ENCODE measurements at places on chromosomes 4 and X. TPM values are rescaled to one million over a fixed set of nuclear protein-coding genes. Genes with fewer than 3 reads are reported as not detected.
A peak's percentile ranks its signal among the peaks of the same experiment; 100 is the strongest.

GRCh38 chr4:20787940-20788665 lies 87.8 kb downstream of the PACRGL start:
- H3K27me3 ChIP-seq: no peaks in the 10 kb centered on the region
- no peak for DNase-seq
- no peaks in the 10 kb centered on the region for H3K36me3 ChIP-seq
- H3K4me3 ChIP-seq: no peak overlapping the region
- no peak overlapping the region for H3K27ac ChIP-seq

DNA sequence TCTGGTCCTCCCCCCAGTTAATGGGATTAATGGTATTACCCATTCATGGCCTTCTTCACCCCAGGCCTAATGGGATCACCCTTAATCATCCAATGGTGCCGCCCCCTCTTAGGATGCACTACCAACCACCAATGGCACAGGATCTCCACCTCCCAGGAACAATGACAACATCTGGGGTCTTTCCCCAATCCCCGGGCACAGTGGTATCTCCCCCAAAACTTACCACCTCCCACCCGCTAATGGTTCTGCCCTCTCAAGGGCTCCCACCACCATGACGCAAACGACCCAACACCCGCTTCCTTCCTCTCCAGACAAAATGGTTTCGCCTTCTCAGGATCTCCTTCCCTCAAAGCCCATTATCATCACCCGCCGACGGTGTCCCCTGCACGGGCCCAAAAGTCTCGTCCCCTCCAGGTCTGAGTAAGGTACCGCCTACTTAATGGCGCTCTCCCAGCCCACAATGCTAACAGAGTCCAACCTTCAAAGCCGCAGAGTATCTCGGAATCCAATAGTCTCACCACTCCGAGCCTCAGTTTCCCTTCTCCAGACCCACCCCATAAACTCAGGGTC lies 458 bp downstream of the GRIPAP1 start:
- H3K27me3 ChIP-seq: no peaks in the 10 kb centered on the region
- H3K4me1 ChIP-seq: no peaks in the 10 kb centered on the region
- H3K4me3 ChIP-seq: peak overlapping the region; percentile 50
- DNase-seq: no peak
- peaks cover 24% of the 10 kb centered on the region for H3K36me3 ChIP-seq

DNA sequence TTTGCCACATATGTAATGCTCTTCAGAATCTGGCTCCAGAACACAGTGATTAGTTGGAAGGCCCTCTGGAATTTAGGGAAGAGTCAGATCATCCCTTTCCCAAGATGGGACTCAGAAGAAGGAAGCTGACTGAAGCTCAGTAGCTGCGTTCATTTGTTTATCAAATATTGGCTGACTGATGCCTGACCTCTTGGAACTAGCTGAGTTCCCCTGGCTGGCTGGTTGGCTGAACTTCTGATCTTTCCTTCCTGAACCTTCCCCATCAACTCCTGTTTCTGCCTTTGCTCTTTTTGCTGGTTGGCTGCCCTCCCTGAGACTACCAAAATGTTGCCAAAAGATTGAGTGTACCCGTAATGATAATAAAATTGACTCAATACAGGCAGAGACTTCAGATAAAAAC lies 866.5 kb upstream of the INTU start:
- no peaks in the 10 kb centered on the region for H3K36me3 ChIP-seq
- DNase-seq: peak; percentile 29
- no peak overlapping the region for H3K4me3 ChIP-seq
- H3K27ac ChIP-seq: no peak overlapping the region

- no peaks in the 10 kb centered on the region for H3K4me1 ChIP-seq
- no peak overlapping the region for H3K27ac ChIP-seq
- H3K4me3 ChIP-seq: no peak overlapping the region
- no peak for DNase-seq
Measured at GRCh38 chr4:86141161-86141560, 218.7 kb downstream of the MAPK10 start.

DNA sequence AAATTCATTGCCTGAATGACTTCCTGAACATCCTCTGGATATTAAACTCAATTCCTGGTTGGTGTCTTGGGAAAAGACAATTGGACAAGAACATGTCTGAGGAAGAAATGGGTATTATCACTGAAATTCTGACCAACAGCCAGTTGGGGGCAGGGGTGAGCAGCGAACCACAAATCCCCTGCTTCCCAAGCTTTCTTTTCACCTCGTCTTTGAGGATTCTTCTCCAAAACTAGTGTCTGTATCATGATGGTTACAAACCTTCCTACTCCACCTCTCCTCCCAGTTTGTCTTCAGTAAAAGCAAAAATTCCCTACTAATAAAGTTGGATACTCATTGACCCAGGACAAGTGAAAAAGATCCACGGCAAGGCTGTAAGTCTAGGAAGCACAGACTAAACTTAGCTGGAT lies 48.3 kb upstream of the WDR1 start:
- H3K27me3 ChIP-seq: no peaks in the 10 kb centered on the region
- no peak overlapping the region for H3K27ac ChIP-seq
- no peaks in the 10 kb centered on the region for H3K36me3 ChIP-seq
- H3K4me3 ChIP-seq: no peak overlapping the region
- DNase-seq: no peak

DNA sequence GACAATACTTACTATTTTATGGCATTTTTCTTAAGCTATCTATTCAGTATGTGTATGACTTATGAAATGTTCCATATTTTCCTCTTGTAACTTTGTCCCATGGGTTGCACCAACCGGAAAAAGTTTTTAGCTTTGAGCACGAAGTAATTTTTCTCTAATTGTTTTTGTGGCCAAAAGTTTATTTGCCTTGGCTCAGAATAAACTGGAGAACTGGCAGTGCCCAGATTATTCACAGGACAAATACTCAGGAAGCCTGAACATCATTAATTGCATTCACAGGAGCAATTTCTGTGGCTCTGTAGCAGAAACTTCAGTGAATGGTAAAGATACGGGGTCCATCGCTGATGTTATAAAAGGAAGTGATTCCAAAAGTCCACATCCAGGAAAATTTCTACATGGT lies 184.5 kb downstream of the ARHGAP10 start:
- no peak overlapping the region for H3K27ac ChIP-seq
- H3K4me3 ChIP-seq: no peak overlapping the region
- DNase-seq: no peak

GRCh38 chrX:9231491-9231890 lies 197.6 kb upstream of the FAM9B start:
- H3K27me3 ChIP-seq: no peaks in the 10 kb centered on the region
- no peak overlapping the region for H3K4me3 ChIP-seq
- H3K36me3 ChIP-seq: no peaks in the 10 kb centered on the region

GRCh38 chr4:106695501-106696262 lies 327.1 kb upstream of the GIMD1 start:
- no peaks in the 10 kb centered on the region for H3K36me3 ChIP-seq
- no peaks in the 10 kb centered on the region for H3K27me3 ChIP-seq
- no peak overlapping the region for H3K4me3 ChIP-seq
- H3K4me1 ChIP-seq: no peaks in the 10 kb centered on the region

DNA sequence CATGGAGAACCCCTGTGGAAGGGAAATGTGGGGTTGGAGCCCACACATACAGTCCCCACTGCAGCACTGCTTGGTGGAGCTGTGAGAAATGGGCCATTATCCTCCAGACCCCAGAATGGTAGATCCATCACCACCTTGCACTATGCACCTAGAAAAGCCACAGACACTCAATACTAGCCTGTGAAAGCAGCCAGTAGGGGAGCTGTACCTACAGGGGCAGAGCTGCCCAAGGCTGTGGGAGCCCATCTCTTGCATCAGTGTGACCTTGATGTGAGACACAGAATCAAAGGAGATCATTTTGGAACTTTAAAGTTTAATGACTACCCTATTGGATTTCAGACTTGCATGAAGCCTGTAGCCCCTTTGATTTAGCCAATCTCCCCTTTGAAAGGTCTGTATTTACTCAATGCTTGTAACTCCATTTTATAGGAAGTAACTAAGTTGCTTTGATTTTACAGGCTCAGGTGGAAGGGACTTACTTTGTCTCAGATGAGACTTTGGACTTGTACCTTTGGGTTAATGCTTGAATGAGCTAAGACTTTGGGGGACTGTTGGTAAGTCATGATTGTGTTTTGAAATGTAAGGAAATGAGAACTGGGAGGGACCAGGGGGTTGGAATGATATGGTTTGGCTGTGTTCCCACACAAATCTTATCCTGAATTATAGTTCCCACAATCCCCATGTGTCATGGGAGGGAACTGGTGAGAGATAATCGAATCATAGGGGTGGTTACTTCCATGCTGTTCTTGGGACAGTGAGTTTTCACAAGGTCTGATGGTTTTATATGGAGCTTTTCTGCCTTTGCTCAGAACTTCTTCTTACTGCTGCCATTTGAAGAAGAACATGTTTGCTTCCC lies 352.6 kb downstream of the INPP4B start:
- no peak for DNase-seq
- H3K36me3 ChIP-seq: no peaks in the 10 kb centered on the region
- no peak overlapping the region for H3K27ac ChIP-seq
- no peaks in the 10 kb centered on the region for H3K4me1 ChIP-seq
- H3K27me3 ChIP-seq: no peaks in the 10 kb centered on the region
- no peak overlapping the region for H3K4me3 ChIP-seq

DNA sequence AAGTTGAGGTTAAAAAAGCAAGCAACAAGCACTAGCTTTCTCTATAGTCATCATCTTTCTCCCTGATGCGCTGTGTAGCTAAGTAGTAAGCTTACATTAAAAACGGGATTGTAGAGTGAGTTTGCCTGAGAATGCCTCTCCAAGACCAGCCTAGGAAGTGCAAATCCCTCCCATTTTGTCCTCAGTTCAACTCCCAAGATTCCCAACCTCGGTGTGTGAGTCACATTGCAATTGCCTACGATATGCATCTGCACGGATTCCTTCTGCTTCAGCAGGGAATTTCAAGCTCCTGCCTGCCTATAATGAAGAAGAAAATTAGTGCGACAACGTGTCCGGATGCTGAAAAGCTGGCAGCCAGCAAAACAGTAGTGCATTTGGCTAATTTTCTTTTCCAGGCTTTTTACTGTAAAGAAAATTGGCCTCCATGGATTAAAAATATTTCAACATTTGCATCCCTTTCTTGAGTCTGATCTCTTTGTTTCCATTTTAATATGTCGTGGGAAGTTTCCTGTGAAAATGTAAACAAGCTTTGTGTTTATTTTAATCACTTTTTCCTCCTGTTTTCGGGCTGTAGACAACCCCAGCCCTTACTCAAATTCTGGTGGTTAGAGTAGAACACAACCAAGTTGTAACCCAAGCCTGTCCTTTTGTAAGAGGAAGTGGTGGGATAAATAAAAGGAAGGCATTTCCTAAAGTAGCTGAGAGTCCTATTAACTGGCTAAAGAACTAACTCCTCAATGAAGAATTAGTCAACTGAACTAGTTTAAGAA lies 58.4 kb upstream of the TET2 start:
- peak overlapping the region; percentile 64 for H3K27ac ChIP-seq
- H3K4me1 ChIP-seq: no peaks in the 10 kb centered on the region
- H3K4me3 ChIP-seq: no peak overlapping the region
- no peaks in the 10 kb centered on the region for H3K36me3 ChIP-seq
- no peak for DNase-seq

DNA sequence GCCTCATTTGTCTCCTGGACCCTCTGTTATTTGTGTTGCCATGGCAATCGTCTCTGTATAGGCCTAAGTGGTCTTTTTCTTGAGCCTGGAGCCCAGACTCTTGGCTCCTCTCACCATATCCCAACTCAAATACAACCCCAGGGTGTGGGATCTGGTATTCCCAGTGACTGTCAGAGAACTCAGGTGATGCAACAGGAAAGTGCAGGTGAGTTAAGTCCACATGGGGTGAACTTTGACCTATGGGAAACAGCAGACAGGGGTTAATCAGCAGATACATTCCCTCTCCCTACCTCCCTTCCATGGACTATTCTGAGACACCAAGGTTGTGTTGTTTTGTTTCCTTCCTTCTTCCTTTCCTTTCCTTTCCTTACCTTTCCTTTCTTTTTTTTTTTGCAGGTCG lies 130.9 kb upstream of the RPS6KA3 start:
- no peaks in the 10 kb centered on the region for H3K27me3 ChIP-seq
- no peaks in the 10 kb centered on the region for H3K36me3 ChIP-seq
- no peak overlapping the region for H3K27ac ChIP-seq
- DNase-seq: no peak

- no peak for DNase-seq
- no peaks in the 10 kb centered on the region for H3K36me3 ChIP-seq
- peak overlapping the region; percentile 5 for H3K27ac ChIP-seq
- H3K4me3 ChIP-seq: no peak overlapping the region
Measured at GRCh38 chr4:156615066-156615531, 356.5 kb downstream of the PDGFC start.

- no peak overlapping the region for H3K27ac ChIP-seq
- H3K4me1 ChIP-seq: no peaks in the 10 kb centered on the region
- no peaks in the 10 kb centered on the region for H3K36me3 ChIP-seq
- no peak overlapping the region for H3K4me3 ChIP-seq
- no peaks in the 10 kb centered on the region for H3K27me3 ChIP-seq
Measured at GRCh38 chrX:107482046-107482445, 32.6 kb downstream of the FRMPD3 start.

DNA sequence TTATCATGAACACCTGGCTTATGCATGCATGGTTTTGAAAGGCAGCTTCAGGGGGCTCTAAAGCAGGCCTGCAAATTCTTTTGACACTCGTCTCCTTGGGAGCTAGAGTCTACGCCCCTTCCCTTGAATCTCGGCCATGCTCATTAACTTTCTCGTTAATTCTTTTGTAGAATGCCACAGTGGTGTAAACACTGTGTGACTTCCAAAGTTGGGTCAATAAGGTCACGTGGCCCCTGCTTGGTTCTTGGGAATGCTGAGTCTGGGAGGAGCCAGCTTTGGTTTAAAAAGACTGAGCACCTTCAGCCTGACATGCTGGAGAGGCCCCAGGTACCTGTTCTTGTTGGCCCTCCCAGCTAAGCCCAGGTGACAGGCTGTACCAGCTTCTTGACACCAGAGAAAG lies 228.4 kb downstream of the DHRSX start:
- no peaks in the 10 kb centered on the region for H3K27me3 ChIP-seq
- no peaks in the 10 kb centered on the region for H3K36me3 ChIP-seq
- H3K27ac ChIP-seq: no peak overlapping the region
- DNase-seq: no peak
- no peak overlapping the region for H3K4me3 ChIP-seq
- no peaks in the 10 kb centered on the region for H3K4me1 ChIP-seq

DNA sequence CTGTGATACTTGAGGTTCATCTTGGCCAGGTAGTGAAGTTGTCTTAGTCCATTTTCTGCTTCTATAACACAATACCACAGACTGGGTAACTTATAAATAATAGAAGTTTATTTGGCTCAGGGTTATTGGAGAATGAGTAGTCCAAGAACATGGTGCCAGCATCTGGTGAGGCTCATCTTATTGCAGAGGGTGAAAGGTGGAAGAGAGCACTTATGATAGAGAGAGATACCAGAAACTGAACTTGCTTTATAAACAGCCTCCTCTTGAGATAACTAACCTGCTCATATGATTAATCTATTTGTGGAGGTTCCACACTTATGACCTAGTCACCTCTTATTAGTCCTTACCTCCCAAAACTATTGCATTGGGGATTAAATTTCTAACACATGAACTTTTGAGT lies 1.6 kb downstream of the C4orf51 start:
- peaks cover 4% of the 10 kb centered on the region for H3K4me1 ChIP-seq
- no peaks in the 10 kb centered on the region for H3K27me3 ChIP-seq
- no peak overlapping the region for H3K27ac ChIP-seq
- H3K4me3 ChIP-seq: no peak overlapping the region

GRCh38 chr4:82247629-82248028 lies 126.2 kb downstream of the HNRNPD start:
- DNase-seq: no peak
- H3K27ac ChIP-seq: no peak overlapping the region
- no peaks in the 10 kb centered on the region for H3K27me3 ChIP-seq
- no peaks in the 10 kb centered on the region for H3K36me3 ChIP-seq
- no peaks in the 10 kb centered on the region for H3K4me1 ChIP-seq

PSAPL1 gene
- total RNA-seq: 0.06 TPM

ARR3 gene
- not detected for total RNA-seq

SPATA18 gene
- total RNA-seq: 13.5 TPM

DCAF12L2 gene
- total RNA-seq: not detected

TRPC5OS gene
- not detected for total RNA-seq

CD40LG gene
- 0.92 TPM for total RNA-seq

PPP1R3F gene
- 4.5 TPM for total RNA-seq

SPANXN1 gene
- total RNA-seq: not detected

NXF2 gene
- total RNA-seq: 0.24 TPM

Data from left lung (tissue), 14 donors.